Eye (tissue), 1 donor: ENCODE measurements at places on chromosomes 11 and 22.

DNA sequence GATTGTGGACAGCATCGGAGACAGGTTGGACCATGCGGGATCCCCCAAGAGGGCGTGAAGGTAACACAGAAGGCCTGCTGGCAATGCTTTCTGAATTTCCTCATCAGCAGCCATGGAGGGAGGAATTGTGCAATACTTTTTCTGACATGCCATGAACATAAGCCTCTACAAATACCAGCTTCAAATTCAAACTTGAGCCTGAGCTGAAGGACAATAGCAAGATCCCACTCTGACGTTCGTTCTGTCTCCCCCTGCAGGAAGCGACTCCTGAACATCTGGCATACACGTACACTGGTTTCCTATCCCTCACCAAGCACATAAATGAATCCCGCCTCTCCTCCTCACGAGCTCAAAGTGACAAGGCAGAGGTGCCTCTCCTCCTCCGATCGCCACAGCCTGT is 312.2 kb downstream of the BRD1 start:
- DNase-seq: peak; percentile 43

GRCh38 chr11:64660706-64661105 is 62.3 kb downstream of the NRXN2 start:
- no peak for DNase-seq

DNA sequence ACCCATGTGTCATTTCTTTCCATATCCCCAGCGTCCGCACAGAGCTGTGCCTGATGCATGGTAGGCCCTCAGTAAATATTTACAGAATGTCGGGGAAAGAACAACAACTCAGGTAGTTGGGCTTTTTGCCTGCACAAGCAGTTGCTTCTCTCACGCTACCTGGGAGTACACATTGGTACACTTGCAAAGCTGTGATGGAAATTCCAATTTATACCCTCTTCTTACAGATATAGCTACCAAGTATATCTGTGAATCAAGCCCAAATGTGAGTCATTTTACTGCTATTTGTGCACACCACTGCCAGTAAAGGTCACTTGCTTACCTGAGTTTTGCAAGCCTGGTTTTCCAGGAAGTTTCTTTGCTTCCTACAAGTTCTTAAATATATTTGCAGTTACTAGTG is 333.0 kb upstream of the NARS2 start:
- no peak for DNase-seq

DNA sequence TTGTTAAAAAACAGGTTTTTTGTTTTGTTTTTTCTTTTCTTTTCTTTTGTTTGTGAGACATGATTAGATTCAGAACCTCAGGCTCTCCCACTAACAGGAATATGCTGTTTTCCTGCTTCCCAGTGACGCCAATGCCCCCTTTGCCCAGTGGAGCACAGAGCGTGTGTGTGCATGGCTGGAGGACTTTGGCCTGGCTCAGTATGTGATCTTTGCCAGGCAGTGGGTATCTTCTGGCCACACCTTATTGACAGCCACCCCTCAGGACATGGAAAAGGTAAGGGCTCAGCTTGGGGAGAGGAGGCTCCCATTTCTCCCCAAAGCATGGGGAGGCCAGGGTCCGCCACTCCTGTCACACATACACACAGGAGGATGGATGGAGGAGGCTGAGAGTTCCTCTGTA is 25.0 kb downstream of the CYB5R2 start:
- no peak for DNase-seq

- DNase-seq: no peak
Observed at GRCh38 chr11:104028476-104029263, 7.8 kb upstream of the DDI1 start.

DNA sequence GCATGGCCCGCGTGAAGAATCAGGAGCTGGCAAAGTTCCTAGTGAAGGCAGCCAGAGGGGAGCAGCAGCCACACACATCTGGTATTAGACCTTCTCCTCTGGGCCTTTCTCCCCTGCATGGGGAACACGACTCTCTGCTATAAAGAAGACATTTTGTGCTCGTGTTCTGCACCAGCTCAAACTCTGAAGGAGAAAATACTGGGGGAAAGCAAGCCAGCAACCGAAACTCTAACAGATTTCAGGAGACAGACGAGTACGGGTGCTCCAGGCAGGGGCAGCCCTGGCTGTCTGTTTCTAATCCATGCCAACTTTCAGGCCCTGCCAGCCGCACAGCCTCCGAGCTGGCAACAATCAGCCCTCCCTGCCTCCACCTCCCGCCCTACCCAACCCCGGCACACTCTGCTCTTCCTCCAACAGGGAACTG is 296.3 kb downstream of the BRD1 start:
- DNase-seq: no peak

- DNase-seq: no peak
Observed at GRCh38 chr11:31872076-31872443, 60.9 kb upstream of the PAX6 start.

- no peak for DNase-seq
Observed at GRCh38 chr11:89147229-89147628, 30.4 kb upstream of the TYR start.

DNA sequence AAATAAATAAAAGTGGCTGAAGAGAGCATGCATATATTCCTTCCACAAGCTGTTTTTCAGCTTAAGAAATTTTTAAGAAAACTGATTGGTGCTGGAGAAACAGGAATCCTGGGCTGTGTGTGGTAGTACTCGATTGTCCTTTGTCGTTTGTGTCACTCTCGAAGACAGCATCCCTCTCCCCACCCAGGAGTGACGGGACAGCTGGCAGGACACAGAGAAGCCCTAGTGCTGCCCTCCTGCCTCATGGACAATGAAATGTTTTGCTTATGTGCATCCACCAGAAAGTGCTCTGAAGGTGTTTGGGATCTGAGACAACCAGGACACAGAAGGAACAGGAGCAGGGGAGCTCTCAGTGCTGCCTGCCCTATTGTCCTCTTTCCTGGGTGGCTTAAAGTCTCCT is 12.8 kb downstream of the PLAAT4 start:
- DNase-seq: no peak

DNA sequence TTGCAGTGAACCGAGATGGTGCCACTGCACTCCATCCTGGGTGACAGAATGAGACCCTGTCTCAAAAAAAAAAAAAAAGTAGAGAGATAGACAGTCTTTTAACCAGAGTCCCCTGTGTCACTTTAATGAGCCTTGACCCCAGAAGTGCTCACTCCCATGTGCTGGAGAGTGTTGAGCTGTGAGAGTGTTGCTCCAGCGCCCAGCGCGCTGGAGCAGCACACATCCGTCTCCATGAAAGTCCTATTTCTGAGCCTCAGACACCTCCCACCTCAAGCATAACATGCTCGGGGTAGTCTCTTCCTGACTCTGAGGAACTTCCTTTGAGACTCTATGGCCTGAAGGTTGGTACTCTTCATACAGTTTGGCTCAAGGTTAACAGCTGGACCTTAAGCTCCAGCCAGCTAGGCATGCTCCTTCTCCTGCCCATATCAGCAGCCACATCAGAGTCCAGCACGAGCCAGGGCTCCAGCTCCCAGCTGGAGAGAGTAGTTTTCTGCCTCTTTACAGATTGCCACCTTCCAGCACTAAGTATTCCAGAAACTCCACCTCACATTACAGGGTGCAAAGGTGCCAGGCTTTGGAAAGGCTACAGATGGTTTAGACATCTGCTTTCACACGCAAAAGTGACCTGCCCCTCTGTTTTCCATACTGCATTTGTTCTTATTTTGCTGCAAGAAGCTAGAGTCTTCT is 29.4 kb upstream of the UBASH3B start:
- no peak for DNase-seq

GRCh38 chr22:37741312-37741795 is 44.5 kb downstream of the TRIOBP start:
- peak; percentile 90 for DNase-seq

GRCh38 chr11:99693941-99694492 is 673.3 kb downstream of the CNTN5 start:
- no peak for DNase-seq

DNA sequence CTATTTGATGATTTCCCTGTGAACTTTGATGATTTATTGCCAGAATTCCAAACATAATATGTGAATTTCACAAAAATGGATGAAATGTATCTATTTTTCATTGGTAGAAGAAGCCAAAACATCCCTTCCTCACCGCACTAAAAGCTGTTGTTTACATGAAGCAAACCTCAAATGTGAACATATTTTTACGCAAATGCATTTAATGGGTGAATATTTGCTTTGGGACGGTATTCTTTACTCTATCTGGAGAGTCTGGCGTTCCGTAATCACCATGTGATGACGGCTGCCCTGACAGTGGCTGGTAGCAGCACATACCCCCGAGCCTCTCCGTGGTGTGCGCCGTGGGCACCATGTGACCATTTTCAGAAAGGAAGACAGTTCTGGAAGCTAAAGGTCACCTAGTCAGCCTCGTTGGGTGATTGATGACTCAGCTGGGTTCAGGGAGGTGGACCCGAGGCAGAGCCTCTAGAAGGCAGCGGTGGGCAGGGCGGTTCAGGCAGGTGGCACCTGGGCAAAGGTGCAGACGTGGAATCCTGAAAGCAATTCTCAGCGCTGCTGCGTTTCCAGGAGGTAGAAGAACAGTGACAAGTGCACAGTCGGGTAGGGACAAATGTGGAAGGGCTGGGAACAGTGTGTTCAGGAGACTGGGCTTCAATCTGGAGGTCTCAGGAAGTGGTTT is 45.3 kb downstream of the PPARA start:
- DNase-seq: no peak

DNA sequence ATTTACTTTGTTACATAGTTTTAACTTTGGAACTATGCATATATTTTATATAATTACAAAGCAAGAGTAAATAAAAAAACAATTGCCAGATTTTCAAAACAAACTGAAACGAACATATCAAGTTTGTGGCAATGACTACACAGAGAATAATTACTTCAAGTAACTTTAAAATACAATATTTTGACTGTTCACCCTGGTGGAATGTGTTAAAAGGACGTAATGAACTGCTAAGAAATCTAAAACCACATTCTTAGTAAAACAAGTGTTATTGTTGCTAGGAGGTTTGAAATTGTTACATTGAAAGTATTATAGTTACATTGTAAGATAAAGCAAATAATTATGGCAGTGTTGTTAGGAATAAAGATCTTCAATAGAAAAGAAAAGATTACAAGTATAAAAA is 71.4 kb downstream of the SFI1 start:
- no peak for DNase-seq

DNA sequence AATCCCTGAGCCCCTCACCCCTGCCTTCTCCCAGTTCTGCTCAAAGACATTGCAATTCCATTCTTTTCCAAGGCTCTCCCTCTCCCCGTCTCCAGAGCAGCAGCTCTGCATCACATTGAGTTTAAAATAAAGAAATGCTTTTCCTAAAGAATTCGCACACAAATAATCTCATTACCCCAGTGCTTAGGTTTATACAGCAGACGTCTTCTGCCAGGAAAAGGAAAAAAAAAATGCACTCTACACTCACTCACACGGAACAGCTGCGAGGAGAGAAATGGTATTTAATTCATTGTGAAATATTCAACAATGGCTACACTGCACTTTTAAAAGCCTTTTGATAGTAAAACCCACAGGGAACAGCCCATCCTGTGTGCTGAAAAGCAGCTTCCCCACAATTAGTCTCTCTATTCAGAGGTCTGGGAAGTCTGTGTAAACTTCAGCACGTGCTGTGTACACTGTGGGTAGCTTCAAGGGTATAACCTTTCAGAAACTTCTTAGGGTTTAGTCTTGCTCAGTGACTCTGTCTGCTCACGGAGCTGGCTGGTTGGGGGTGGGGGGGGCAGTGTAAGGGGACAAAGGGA is 42.8 kb downstream of the ETS1 start:
- DNase-seq: peak; percentile 46

GRCh38 chr11:47857485-47857884 is 9.3 kb upstream of the NUP160 start:
- no peak for DNase-seq

DNA sequence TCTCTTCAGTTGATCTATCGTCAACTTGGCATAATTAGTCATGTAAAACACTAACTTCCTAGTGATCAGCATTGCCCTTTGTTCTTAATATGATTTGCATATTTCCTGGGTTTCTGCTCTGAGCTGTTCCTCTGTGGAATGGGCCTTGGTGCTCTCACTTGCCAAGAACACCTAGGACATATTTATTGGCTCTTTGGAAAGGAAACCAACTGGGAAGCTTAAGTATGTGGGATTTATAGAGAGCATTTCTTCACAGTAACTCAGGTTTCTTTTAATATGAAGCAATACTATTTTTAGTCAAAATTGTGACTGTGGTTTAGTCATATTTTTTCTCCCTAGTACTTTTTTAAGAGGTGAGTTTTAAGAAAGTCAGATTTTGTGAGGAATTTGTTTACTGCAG is 28.8 kb downstream of the FAT3 start:
- DNase-seq: no peak

DNA sequence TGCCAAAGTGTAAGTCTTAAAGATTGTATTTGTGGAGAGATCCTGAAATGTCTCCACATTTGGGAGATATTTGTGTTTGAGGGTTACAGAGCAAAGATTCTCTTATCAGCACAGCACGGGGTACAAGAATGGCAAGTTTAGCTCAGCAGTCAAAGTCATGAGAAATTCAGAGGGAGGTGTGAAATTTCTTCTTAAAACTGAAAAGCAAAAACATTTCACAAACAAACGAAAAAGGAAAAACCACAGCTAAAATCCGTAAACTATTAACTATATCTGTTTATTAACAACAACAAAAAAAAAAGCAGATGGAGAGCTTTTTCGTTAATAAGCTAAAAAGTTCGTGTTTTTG is 40.9 kb upstream of the ETS1 start:
- no peak for DNase-seq

DNA sequence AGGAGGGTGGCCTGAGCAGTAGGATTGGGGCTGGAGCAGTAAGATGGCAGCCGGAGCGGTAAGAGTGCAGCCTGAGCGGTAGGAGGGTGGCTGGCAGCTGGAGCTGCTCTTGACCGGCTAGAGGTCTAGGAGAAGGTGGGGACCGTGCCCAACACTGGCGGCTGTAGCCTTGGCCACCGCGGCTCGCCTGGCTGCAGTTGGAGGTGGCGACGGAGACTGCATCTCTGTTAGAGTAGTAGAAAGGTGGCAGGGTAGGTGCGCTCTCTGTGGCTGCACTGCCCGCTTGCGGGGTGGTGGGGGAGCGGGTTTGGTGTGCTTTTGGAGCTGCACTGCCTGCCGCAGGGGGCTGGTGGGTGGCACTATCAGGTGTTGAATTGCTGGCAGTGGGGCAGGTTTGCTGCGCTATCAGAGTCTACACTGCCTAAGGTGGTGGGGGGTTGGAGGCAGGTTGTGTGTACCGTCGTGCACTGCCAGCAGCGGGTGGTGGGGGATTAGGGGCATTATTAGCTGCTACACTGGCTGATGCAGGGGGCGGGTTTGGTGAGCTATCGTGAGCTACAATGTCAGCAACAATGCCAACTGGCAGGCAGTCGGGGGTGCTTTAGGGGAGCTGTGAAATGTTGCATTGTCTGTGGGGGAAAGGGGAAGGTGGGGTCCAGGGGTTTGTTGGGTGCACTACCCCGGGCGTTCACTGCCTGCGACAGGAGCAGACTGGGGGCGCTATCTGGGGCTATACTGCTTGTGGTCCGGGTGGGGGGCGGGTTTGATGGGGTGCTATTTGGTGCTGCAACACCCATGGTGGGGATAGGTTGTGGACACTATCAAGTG is 4461.3 kb upstream of the OR11H1 start:
- DNase-seq: no peak

- no peak for DNase-seq
Observed at GRCh38 chr11:117749541-117749910, 47.5 kb downstream of the DSCAML1 start.

- no peak for DNase-seq
Observed at GRCh38 chr11:33347490-33348125, 90.4 kb downstream of the HIPK3 start.
